ENCODE measurements at places on chromosomes 12 and 14.

GRCh38 chr12:25135531-25136154, 59.3 kb downstream of the DNAI7 start:
- no peak for DNase-seq

- no peak for DNase-seq
Measured at GRCh38 chr12:93387780-93388179, 10.1 kb downstream of the NUDT4 start.

GRCh38 chr12:67535176-67535575, 113.4 kb upstream of the DYRK2 start:
- no peak for DNase-seq

DNA sequence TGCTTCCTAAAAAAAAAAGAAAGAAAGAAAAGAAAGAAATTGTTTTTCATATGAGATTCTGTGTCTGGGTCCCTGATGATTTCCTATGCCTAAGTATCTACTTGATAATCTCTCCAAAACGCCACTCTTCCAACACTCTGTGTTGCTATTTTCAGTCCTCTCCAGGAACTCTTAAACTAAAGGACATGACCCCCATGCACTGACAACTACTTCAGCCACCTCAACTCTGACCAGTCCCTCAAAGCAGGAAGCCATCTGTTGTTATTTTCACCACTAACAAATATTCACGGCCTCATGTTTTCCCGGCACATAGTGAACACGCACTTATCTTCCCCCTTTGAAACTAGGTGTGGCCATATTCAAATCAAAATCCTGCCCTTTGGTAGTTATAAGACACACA, 259.3 kb downstream of the PPFIA2 start:
- no peak for DNase-seq

GRCh38 chr14:52021957-52022600, 32.7 kb downstream of the RTRAF start:
- DNase-seq = no peak

- no peak for DNase-seq
Measured at GRCh38 chr12:65826353-65827171, 2.3 kb downstream of the HMGA2 start.

- no peak for DNase-seq
Measured at GRCh38 chr14:19902409-19902808, 18.0 kb upstream of the OR4K5 start.

DNA sequence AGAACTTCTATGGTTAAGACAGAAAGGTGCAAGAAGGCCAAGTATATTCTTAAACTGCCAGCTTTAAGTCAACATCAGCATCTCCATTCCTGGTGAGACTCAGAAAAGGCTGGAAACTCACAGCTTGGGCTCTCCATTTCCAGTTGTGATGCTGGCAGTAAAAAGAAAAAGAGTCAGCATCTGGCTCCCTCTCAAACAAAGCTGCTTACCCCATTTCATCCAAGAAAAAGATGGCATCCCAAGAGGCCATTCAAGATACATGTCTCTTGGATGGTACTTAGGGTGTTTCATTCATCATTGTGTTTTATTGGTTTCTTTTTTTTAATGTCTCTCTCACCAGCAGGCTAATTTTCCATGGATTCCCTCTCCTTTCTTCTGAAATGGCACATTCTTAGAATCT, 61.9 kb downstream of the DCAF5 start:
- no peak for DNase-seq

DNA sequence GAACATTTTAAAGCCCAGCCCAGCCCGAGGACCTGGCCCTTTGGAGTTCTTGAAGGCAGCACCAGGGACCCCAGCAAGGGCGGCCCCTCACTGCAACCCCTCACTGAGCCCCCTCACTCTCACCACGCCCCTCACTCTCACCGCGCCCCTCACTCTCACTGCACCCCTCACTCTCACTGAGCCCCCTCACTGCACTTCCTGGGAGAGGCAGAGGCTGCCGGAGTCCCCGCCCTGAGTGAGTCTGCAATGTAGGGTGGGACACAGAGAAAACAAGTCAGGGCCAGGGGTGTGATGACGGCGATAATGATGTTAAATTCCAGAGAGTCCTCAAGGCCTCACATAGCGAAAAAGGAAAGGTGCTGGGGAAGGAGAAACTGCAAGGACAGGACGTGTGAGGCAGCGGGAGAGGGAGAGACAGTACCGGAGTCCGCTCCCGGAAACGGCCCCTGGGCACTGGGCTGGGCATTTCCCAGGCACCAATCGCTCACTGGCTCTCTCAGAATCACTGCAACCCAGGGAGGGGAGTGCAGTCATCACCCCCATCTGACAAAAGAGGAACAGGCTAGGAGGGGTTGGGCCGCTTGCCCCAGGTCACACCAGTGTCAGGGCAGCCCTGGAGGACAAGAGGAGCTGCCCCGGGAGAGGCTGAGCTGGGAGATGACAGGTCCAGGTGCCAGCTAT, 24.9 kb downstream of the CCDC88C start:
- no peak for DNase-seq

DNA sequence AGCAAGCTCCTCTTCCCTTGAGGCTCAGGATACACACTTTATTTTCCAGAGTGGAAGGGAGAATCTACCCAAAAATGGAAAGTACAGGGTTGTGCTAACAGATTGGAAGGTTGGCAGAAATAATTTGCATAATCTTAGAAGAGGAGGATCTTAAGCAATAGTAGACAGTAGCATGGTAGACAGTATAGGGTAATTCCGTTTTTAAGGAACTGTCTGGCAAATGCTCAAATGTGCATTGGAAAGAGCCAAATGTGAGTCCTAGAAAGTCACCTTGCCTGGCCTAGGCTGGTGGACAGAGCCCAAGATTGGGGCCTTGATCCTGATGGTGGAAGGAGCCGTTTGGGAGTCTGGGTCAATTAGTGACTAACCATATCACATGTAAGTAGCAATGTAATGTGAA, 13.1 kb upstream of the CARMIL3 start:
- no peak for DNase-seq

DNA sequence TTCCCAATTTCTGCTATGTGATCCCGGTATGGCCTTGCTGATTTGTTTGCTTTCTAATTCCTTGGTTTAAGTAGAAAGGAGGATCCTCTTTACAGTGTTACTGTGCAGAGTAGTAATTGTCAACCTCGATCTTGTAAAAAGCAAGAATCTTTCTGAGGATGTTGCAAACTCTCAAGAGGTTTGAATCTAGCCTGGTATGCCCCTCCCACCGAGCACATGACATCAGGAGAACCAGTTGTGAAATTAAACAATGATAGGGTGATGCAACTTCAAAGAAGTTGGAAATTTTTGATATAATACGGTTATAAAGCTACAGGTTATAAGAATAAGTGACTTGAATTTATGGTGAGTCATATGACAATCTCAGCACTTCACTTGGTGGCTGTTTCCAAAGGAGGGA, 35.0 kb upstream of the FUT8 start:
- DNase-seq = no peak

DNA sequence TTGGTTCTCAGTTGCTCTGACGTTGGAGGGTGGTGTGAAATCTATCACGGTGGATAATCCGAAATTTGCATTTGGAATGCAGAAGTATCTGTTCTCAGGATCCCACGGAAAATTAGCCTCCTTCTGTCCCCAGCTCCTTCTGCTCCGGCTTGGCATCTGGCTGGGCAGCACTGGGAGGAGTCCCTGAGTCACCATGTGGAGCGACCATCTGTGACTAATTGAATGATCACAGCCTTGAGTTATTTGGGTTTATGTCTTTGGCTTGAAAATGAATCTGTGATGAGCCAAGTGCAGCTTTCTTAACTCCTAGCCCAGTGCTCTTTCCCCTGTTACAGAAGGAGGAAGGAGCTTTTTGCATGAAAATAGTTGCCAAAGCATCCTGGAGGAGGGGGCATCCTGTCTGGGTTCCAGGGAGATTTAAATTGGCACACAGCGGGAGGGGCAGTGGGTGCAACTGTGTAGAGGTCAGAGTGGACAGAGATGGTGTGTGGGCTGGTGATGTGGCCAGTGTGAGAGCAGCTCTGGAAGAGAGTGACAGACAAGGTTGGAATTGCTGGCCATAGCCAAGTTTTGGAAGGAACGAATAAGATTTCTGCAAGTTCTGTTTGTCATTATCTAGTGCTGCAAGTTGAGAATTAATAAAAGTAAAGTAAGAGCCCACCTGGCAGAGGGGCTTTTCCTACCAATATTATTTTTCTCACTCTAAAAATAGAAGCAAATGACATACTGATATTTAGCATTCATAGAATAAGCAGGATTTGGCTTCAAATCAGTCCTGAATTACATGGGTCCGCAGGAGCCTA, 74.4 kb downstream of the SLC24A4 start:
- no peak for DNase-seq

GRCh38 chr14:62691647-62692489, 353.4 kb downstream of the KCNH5 start:
- DNase-seq = peak; percentile 81

DNA sequence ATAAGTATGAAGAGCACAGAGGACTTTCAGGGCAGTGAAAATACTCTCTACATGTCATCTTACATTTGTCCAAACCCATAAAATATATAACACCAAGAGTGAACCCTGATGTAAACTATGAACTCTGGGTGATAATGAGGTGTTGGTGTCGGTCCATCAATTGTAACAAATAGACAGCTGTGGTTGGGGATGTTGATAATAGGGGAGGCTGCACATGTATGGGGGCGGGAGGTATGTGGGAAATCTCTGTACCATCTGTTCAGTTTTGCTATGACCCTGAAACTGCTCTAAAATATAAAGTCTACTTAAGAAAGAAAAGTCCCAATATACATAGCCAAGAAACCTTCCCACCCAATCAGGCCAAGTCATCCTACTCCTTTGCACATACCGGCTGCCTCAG, 88.5 kb downstream of the GPR135 start:
- no peak for DNase-seq

DNA sequence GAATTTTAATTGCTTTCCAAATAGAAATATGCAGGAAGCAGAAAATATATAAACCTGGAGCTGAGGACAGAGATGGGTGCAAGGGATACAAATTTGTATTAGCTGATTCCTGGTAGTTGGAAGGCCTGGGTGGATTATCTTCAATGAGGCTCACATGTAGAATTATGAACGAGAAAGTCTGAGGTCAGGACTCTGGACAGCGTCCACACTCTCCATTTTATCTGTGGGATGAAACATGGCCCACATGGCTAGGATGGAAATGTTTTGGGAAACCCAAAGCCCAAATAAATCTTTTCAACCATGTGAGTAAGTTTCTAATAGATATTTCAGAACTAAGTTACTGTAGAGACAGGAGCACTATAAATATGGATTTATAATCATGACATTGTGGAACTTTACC, 256.1 kb downstream of the APAF1 start:
- no peak for DNase-seq

DNA sequence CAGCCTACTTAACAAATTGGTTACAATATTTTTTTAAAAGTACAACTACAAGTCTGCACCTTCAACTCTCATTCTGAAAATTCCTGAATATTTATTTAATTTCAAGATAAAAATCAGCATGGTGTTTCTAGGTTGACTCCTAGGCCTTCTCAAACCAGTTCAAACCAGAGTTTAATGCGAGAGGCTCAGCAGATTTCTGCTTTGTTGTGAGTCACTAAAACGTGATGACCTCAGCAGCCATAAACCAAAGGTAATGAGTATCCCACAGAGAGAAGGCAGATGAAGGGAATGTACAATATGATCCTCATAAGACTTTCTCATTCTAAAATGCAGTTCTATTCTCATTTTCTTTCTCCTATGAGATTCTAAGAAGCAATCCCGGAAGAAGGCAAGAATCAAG, 1.5 kb downstream of the PRDM4 start:
- no peak for DNase-seq

DNA sequence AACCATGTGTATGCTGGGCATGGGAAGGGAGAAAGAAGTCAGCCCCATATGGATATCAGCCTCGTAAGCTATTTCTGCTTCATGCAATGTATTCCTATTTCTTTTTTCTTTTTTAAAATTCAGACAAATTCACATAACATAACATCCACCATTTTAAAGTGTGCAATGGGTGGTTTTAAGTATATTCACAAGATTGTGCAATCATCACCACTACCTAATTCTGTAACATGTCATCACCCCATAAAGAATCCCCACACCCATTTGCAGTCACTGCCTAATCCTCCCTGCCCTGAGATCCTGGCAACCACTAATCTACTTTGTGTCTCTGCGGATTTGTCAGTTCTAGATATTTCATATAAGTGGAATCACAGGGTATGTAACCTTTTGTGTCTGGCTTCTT, 9.5 kb downstream of the POMT2 start:
- no peak for DNase-seq

DNA sequence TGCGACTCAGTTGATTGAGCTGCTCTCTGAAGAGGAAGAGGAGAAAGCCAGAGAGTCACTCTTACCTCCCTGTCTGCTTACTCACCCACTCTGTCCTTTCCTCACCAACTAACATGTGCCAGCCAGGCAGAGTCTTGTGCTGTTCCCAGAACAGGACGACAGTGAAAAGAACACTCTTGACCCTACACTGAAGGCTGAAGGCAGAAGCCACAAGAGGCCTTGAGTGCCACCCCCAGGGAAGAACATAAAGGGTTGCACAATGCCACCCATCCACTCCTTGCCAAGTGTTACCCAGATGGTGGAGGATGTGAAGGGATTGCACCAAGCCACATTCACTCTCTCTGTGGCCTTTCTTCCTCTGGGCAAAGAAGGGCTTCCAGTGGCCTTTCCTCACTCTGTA, 12.8 kb downstream of the ABHD4 start:
- DNase-seq = no peak

DNA sequence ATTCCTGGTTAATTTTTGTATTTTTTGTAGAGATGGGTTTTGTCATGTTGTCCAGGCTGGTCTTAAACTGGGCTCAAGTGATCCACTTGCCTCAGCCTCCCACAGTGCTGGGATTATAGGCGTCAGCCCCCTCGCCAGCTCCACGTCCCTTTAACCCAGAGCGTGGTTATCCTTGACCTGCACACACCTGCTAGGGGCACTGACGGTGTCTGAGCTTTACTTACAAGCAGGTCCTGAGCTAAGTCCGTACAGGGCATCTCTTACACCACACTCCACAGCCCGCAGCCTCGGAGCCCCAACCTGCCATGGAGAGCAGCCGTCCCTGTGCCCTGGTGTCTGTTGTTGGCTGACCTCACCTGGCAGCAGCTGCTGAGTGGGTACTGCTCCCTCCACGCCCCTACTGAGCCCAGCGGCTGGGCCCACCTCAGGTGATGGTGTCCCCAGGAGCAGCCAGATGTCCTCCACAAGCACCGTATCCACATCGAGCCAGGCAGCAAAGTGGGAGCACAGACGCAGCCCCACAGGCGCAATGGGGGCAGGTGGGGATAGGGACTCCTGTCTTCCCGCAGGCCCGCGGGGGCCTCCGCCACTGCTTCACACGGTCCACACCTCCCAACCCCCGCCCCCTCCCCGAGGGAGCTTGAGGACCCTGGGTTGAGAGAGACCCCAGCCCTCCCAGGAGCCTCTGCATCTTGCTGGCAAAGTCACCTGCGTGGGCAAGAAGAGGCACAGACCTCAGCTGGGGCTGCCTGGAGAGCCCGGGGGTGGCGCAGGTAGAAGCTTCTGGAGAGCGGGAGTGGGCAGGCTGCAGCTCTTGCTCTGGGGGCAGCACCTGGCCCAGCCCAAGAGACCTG, 325.4 kb upstream of the SFSWAP start:
- no peak for DNase-seq

Data from NCI-H1436 treated with DMSO at 0.1 percent for 48 hours (cell line).